ENCODE measurements at places on chromosomes 6 and 20.
A peak's percentile ranks its signal among the peaks of the same experiment; 100 is the strongest.

DNA sequence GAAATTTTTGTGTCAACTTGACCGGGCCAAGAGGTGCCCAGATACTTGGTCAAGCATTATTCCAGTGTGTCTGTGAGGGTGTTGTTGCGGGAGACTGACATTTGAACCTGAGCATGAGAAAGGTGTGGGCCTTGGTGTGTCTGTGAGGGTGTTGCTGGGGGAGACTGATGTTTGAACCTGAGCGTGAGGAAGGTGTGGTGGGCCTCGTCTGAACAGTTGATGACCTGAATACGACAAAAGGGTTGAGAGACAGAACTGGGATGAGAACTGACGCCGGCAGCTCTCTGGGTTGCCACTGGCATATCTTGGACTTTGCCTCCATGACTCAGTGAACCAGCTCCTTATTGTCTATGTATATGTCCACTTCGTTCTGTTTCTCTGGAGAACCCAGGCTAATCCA is 240.5 kb downstream of the ERMARD start:
- DNase-seq, result no peak

DNA sequence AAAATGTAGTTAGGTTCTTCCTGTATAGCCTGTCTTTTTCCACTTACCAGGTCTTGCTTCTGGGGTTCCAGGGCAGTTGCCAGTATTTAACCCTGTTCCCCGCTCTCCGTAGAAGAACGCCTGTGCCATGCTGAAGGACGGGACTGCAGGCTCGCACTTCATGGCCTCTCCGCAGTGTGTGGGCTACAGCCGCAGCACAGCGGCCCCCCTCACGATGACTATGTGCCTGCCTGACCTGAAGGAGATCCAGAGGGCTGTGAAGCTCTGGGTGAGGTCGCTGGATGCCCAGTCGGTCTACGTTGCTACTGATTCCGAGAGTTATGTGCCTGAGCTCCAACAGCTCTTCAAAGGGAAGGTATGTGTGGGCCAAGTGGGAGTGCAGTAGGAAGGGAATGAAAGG is 23.0 kb downstream of the POFUT1 start:
- no peak for DNase-seq

- no peak for DNase-seq
Observed at GRCh38 chr6:163645560-163645959, 231.0 kb downstream of the QKI start.

DNA sequence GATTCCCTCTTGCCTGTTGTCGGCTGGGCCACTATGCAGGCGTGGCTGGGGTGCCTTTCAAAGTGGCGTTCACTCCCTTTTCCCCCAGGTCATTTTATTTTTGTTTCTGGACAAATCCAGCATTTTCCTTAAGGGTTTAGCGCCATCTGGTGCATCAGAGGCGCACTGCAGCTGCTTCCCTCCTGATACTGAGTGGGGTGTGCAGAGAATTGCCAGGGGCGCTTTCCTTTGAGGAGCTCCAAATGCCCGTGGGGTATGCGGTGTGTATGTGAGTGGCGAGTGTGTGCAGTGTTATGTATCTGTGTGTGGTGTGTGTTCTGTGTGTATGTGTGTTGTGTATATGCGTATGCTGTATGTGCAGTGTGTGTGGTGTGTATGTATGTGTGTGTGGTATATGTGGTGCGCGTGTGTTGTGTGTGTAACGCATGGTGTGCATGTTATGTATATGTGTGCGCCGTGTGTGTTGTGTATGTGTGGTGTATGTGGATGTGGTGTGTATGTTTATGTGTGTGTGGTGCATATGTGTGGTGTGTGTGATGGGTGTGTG is 100.1 kb upstream of the AGPAT4 start:
- DNase-seq, result peak; percentile 38

DNA sequence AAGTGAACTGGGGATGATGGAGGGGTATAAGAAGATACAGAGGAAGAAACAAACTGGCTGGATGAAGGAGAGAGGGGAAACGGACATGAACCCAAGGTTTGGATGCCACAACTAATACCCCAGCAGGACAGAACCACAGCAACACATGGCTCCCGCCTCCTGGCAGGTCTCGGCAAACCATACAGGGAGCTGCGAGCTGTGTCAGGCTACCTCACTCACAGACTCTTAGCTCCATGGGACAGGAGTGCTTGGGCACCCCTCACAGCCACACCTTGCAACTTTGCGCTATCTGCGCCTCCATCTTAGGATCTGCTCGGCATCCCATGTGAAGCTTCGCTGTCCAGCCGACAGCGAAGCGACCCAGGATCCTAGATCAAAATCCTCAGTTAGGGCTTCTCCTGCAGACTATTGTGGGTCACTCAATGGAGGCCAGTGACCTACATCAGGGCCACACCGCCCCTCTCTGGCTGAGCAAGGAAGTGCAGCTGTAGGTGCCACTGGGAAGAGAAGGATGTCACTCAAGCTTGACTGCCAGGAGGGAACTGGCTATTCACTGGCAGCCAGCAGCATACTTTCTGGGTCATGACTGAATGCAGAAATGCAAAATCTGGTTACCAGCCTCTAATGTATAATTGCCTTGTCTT is 174.4 kb upstream of the RIN2 start:
- DNase-seq, result no peak

GRCh38 chr6:35443341-35444030 is 8.7 kb upstream of the FANCE start:
- DNase-seq, result no peak

DNA sequence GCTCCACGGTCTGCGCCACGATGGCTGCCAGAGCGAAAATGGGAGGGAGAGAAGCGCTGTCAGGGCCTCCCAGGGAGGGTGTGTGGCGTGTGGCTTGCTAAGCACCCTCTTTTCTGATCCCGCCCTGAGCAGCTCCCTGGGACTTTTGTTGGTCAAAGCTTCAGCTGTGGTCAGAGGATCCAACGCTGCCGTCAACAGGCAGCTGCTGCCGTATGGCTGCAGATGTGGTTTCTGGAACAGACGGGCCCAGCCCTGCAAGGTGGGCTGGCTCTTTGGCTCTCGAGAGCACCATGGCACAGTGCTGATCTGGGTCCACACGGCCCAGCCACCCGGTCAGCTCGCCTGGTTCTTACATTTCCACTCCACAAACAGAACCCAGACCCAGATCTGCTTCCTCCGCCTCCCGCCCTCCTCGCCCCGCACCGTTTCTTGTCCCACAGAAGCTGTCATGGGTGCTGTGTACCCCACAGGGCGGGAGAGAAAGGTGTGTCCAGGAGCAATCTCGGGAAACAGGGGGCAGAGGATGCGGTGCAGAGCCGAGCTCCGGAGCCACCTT is 86.0 kb upstream of the BHLHE23 start:
- no peak for DNase-seq

DNA sequence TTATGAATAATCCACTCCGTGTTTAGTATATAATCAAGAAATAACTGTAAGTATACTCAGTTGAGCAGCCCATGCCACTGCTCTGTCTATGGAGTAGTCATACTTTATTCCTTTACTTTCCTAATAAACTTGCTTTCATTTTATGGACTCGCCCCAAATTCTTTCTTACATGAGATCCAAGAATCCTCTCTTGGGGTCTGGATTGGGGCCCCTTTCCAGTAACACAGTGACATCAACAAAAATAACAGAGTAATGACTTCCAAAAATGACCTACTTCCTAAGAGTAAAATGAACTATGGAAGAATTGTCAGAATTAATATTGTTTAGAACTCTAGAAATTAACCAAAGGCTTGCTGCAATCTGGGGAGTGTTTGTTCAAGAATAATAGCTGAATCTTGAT is 8.8 kb downstream of the OR2H1 start:
- no peak for DNase-seq

DNA sequence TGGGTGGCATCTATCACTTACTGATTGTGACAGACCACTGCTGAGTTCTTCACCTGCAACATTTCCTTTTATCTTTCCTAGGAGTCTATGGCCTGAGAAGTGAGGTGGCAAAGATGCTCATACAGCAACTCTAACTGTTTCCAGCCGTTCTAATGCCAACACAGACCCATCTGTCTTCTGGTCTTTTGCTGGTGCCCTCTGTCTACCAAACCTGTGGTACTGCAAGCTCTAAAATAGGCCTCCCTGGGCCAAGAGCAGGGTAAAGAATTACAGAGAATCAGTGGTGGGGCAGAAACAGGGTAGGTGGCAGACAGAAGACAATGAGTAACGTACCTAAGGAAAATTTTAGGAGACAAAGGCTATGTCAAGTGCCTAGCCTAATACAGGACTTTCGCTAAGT is 611.0 kb upstream of the FLRT3 start:
- no peak for DNase-seq

DNA sequence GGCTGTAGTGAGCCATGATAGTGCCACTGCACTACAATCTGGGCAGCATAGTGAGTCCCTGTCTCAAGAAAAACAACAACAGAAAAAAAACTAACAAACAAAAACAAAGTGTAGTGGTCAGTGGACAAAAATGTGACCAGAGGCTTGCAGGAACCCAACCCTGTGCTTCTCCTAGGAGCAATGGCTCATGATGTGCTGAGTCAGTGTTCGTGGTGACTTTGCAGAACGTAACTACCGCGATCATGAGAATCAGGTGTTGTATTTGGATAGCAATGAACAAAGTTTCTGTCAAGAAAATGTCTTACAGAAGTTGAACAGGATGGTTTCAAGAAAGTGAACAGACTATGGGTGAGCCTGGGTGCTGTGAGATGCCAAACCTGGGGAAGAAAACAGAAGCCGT is 18.5 kb upstream of the FOXC1 start:
- no peak for DNase-seq

GRCh38 chr6:516213-516612 is 124.7 kb downstream of the IRF4 start:
- no peak for DNase-seq

DNA sequence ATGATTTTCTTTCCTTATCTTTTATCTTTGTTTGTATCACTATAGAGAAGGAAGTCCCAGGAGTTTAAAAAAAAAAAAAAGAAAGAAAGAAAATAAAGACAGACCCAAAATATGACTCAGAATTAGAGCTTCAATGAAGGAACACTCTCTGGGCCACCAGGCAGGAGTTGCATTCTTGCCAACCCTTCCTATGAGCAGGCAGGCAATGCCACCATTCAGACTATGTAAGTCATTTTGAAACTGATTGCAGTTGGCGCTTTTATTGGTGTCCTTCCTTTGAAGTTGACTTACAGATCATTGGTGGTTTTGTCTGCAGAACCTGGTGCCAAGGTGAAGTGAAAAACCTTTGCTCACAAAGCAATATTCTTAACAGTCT is 50.3 kb downstream of the MYB start:
- DNase-seq, result no peak

- DNase-seq, result peak; percentile 15
Observed at GRCh38 chr20:40160097-40160550, 528.9 kb downstream of the MAFB start.

- DNase-seq, result no peak
Observed at GRCh38 chr6:160419488-160419887, 71.3 kb downstream of the SLC22A3 start.

- no peak for DNase-seq
Observed at GRCh38 chr20:13953227-13953626, 37.2 kb downstream of the SEL1L2 start.

- DNase-seq, result no peak
Observed at GRCh38 chr20:21373436-21373835, 23.9 kb downstream of the NKX2-4 start.

DNA sequence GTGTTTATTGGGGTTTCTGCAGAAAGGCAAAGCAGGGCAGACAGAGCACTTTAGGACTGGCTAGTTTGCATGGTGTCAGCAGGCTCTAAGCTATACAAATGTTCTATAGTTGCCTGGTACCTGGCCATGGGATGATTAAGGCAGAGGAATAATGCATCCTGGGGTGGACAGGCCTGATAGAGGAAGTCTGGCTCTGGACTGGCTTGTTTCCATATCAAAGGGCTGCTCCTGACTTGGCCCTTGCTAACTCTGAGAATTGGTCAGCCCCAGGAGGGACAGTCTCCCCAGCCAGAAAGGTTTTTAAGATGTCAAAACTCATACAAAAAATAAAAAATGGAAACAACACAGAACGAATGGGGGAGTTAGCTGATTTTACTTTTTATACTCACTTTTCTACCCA is 136.9 kb downstream of the TBC1D7 start:
- no peak for DNase-seq

DNA sequence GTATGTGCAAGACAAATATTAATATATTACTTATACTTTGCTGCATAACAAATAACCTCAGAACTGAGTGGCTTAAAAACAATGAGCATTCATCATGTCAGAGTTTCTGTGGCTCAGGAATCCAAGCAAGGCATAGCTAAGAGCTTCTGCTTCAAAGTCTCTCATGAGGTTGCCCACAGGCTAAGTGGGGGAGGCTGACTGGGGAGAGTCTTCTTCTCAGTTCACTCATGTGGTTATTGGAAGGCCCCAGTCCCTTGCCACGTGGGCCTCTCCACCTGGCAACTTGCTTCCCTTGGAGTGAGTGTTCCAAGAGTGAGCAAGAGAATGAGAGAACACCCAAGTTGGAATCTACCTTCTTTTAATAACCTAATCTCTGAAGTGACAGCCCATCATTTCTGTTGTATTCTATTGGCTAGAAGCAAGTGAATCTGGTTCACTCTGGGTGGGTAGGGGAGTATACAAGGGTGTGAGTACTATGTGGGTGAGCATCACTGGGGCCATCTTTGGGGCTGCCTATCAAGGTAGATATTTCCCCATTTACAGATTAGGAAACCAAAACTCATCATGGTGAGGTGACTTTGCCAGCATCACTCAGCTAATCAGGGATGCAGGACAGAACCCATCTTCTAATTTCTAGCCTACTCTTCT is 36.0 kb downstream of the DNAH8 start:
- DNase-seq, result no peak

DNA sequence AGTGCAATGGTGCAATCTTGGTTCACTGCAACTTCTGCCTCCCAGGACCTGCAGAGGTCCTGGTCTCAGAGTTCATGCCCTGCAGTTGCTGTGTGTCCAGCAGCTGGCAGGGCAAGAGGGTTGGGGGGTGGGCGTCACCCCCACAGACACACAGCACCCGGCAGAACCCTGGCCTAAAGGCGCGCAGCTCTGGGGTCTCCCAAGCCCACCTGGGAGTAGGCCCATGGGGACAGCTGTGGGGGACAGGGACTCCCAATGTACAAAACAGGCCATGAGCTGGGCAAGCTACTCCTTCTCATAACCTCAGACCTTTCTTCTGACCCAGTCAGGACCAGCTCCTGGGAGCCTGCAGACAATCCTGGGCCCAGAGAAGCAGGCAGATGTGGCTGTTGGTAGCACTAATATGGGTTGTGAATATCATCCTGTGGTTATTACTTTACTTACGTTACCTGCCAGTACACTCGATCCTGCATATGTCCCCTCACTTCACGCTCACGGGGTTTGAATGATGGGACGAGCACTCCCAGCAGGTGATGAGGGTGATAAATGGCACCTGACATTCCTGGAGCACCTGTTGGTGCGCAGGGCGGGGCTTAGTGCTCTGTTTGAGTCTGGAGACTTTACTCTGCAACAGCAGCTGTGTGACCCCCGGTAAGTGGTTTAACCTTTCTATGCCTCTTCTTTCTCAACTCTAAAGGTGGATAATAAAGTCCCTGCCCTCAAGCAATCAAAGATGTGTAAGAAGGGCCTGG is 39.9 kb upstream of the SULF2 start:
- no peak for DNase-seq

- DNase-seq, result no peak
Observed at GRCh38 chr20:62724692-62725595, 16.3 kb downstream of the NTSR1 start.

GRCh38 chr6:108961985-108962384 is 113.8 kb downstream of the ARMC2 start:
- DNase-seq, result no peak

- DNase-seq, result no peak
Observed at GRCh38 chr6:135624402-135625295, 127.1 kb upstream of the AHI1 start.

All from bone marrow (tissue), 2 donors.